RWPE1 (cell line): ENCODE measurements at places on chromosomes 12 and 14.

- no peak for DNase-seq
These were observed 58.8 kb upstream of the ACTN1 start for GRCh38 chr14:69037790-69038454.

DNA sequence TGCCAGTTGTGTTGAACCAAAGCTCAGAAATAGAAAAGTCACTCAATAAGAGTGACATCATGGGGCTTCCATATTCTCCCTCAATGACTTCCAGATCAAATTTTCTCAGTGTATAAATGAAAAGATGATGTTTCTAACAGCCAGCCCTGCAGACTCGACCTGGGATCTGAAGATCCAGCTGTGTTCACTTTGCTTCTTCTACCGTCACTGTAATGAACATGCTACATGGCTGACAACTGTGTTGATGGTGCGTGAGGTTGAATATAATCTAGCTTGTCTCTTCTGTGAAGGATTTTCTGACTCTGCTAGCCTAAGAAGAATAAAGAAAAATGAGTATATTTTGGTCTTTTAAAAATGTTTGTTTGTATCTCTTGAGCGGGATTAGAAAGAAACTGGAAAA is 577.8 kb downstream of the ETNK1 start:
- DNase-seq: no peak

DNA sequence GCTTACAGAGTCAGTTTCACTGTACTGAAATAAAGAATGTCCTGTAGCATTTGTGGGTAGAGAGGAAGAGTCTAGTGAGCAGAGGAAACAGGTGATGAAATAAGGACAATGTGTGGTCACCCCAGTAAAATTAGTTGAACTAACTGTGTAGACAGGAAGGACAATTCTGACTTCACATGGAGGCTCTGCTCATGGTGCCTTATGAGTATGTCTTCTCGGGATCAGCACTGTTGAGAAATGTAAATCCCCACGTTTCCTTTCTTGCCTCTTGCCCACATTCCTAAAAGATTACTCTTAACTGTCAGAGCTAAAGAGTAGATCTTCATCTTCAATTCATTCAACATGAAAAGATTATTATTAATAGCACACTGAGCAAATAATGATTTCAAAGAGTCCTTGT is 113.2 kb upstream of the FLRT2 start:
- peak; percentile 64 for DNase-seq

GRCh38 chr12:110619534-110619953 is 5.6 kb downstream of the TCTN1 start:
- DNase-seq: no peak

- no peak for DNase-seq
These were observed 28.2 kb downstream of the TSPAN19 start for GRCh38 chr12:85007836-85008235.

DNA sequence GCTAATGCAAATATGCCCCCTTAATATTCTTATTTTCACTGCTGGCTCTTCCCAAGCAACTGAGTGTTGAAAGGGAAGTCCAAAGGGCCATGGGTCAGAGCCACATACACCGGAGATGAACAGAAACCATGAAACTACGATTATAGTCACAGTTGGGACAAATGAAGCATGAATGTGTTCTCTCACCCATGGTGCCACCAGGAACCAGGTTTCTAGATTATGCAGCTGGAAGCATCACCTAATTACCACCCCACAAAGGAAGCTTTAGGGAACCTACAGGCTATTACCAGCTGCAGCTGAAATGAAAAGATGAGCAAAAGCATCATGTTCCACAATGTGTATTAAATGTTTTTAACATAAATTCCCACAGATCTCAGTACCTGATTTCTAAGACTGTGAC is 15.4 kb downstream of the TMTC1 start:
- no peak for DNase-seq

DNA sequence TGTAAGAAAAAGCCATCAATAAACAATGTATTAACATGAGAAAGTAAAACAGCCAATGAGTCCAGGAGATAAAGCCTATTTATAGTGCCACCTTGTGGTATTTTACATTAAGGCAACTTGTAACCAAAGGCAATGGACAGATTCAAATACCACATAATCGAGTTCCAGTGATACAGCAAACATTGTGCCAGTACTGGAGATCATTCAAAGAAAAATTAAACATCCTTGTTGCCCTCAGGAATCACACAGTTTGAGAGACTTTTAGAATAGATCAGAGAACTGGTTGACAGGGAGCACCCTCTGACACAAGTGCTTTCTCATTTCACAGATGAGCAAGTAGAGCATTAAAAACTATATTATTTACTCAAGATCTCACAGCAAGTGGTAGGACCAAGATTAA is 98.1 kb downstream of the DDHD1 start:
- peak; percentile 38 for DNase-seq

DNA sequence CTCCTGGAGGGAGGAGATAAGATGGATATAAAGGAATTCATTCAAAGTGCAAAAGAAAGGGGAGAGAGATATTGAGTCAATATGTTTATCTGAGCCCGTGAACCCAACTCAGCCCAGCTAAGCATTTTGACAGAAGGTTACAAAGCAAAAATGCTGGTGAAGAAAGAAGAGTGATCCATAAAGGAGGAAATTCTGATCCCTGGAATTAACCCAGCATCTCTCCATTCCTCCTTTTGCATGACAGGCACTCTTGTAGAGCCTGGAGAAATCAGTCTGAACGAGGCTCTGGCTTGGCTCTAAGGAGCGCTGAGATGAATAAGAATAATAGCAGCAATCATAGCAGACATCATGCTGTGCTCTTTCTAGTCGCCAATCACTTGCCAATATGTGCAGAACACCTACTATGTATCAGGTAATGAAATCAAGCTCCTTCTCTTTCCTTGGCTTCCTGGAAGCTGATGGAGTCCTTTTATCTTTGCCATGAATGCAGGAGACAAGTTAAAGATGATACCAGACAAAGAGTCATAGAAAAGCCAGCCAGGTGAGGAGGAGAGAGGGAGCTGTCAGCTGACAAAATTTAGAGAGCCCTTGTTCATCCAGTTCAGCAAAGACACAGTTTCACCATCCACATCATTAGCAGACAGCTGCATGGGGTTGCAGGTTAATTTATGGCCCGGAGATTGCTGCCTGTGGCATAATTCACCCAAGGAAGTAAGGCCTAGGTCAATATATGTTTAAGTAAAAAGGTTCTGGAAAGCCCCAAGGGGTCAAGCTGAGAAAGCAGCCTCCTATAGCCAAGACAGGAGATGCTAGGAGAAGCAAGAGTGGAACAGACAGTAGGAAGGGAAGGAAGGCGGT is 476.5 kb upstream of the TBX3 start:
- DNase-seq: no peak

GRCh38 chr12:54974279-54974678 is 10.3 kb downstream of the TESPA1 start:
- DNase-seq: no peak

DNA sequence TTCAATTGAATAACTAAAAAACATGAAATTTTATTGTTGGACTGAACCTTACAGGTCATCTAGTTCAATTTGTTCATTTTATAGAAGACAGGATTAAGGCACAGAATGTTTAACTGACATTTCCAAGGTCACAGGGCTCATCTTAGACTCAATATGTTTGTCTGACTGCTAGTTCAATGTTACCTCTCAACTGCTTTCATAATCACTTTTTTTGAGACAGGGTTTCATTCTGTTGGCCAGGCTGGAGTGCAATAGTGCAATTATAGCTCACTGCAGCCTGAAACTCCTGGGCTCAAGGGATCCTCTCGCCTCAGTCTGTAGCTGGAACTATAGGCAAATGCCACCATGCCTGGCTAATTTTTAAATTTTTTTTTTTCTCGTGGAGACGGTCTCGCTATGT is 24.4 kb upstream of the ITGA5 start:
- no peak for DNase-seq

DNA sequence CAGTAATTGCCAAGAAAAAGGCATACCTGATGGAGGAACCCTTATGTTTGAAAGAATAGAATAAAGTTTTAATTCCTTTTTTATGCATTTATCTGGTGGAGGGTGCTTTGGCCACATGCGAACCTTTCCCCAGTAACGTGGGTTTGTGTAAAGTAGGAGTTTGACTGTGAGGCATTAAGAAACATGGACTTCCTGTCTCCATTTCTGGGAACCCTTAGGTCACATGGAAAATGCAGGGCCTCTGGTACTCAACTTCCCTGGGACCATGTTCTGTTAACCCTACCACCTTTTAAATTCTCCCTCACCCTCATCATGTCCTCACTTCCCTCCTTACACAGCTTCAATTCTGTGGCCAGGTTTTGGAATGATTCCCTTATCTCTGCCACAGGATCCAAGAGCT is 80.3 kb downstream of the PPM1A start:
- no peak for DNase-seq

DNA sequence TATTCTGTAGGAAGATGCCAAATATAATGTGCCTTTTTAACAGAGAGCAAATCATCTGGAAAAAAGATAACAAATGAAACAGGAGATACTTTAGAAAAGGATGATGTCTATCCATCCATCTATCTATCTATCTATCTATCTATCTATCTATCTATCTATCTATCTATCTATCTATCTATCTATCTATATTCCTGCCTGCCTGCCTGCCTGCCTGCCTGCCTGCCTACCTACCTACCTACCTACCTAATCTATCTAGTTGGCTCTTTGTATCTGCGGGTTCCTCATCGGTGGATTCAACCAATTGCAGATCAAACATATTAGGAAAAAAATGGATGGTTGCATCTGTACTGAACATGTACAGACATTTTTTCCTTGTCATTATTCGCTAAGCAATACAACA is 11.0 kb downstream of the PTPRB start:
- DNase-seq: no peak

DNA sequence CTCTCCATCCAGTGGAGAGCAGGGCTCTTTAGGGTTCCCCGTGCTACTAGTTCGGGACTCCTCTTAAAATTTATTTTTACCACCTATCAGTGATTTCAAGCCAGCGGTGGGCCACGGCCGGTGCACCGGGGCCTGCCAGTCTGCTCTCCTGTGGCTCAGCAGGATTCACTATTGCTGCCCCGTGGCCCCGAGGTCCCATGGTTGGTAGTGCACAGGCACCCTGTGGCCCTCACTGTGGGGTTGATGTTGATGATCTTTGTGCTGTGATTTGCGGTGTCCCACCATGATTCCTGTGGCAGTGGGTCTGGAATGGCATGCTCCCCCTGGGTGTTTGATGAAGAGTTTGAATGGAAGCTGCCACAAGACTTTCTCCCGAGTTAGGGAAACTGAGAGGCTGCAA is 12.6 kb upstream of the MEG3 start:
- DNase-seq: no peak

DNA sequence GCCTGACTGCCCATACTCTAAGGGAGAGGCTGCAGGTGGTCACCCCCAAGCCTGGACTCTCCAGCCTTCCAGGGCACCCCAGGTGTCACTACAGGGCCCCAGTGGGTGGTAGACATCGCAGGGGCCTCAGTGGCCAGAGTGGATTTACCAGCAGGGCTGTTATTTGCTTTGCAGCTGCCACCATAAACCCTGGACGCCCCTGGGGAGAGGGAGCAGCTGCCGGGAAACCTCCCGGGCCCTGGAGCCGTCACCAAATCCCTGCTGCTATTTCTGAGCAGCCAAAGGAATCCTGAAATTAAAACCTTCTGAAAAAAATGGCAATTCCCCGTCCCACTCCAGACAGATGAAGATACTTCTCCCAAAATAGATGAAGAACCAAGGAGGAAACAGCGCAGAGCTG is 13.9 kb downstream of the TMEM119 start:
- no peak for DNase-seq

DNA sequence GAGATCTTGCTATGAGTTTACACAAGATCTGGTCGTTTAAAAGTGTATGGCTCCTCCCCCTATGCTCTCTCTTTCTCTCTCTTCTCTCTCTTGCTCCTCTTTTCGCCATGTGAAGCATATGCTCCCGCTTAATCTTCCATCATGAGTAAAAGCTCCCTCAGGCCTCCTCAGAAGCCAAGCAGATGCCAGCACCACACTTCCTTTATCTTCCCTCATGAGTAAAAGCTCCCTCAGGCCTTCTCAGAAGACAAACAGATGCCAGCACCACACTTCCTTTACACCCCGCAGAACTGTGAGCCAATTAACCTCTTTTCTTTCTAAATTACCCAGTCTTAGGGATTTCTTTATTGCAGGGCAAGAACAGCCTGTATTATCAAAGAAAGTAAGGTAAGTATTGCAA is 152.4 kb downstream of the SEC23A start:
- DNase-seq: no peak

- DNase-seq: no peak
These were observed 74.4 kb upstream of the FBRSL1 start for GRCh38 chr12:132415327-132416120.

GRCh38 chr14:37669242-37669641 is 73.8 kb downstream of the TTC6 start:
- no peak for DNase-seq

GRCh38 chr12:56999456-56999855 is 6.9 kb downstream of the ZBTB39 start:
- DNase-seq: no peak

DNA sequence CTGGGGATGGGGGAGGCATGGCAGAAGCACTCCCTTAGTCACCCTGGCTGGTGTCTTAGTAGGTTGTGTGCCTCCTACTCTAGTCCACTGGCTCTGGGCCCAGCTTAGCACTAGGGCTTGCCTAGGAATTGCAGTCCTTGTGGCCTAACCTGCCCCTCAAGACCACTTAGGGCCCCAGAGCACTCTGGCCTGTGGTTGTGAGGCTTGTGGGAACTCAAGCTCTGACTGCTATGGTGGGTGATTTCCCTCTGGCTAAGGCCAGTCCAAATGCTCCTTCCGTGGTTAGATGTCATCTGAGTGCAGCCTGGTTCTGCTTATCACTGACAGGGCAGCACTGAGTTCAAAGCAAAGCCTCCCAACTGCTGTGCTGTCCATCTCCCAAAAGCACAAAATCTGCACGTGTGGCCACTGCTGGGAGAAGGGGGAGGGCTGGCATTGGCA is 20.2 kb downstream of the FGD4 start:
- no peak for DNase-seq

GRCh38 chr12:50087995-50088394 is 2.9 kb downstream of the SMARCD1 start:
- DNase-seq: peak; percentile 55

- DNase-seq: no peak
These were observed 10.4 kb upstream of the ITPK1 start for GRCh38 chr14:93126111-93126510.

GRCh38 chr14:52312931-52313355 is 1.2 kb upstream of the PTGER2 start:
- no peak for DNase-seq

DNA sequence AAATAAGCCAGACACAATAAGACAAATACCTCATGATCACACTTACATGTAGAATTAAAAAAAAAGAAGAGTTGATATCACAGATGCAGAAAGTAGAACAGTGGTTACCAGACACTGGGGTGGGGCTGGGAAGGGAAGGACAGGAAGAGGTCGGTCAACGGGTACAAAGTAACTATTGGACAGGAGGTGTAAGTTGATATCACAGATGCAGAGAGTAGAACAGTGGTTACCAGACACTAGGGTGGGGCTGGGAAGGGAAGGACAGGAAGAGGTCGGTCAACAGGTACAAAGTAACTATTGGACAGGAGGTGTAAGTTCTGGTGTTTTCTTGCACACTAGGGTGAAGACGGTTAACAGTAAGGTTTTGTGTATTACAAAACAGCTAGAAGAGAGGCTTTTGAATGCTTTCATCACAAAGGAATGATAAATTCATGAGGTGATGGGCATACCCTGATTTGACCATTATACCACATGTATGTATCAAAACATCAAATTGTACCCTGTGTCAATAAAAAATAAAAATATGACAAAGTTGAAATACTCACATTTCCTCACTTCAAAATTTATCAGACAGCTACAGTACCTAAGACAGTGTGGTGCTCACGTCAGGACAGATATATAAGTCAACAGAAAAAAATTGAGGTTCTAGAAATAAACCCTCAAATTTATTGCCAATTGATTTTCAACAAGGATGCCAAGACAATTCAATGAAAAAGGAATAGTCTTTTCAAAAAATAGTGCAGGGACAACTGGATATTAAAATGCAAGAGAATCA is 32.8 kb downstream of the GALC start:
- no peak for DNase-seq
